ENCODE measurements at places on chromosomes 7 and 10.

GRCh38 chr10:101217044-101217425 is 12.2 kb downstream of the LBX1 start:
- no peak for DNase-seq

DNA sequence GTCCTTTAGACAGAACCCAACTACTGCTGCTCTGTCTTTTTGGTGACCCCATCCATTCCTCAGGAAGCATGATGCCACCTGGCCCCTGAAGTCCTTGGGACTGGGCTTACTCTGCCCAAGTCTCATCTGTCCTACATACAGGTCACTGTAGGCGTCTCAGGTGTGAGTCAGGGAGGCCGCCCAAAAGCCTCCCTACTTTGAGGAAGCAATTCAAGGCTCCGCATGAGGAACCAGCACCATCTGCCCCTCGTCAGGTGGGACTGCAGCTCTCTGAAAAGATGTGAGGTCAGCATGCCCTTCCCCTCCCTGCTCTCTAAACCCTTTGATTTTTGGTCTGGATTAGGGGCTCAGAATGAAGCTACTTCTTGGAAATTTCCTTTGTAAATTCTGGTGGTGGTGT is 354.8 kb downstream of the CXCL12 start:
- no peak for DNase-seq

- DNase-seq = peak; percentile 79
Measured at GRCh38 chr7:87218796-87219544, 562 bp downstream of the TMEM243 start.

DNA sequence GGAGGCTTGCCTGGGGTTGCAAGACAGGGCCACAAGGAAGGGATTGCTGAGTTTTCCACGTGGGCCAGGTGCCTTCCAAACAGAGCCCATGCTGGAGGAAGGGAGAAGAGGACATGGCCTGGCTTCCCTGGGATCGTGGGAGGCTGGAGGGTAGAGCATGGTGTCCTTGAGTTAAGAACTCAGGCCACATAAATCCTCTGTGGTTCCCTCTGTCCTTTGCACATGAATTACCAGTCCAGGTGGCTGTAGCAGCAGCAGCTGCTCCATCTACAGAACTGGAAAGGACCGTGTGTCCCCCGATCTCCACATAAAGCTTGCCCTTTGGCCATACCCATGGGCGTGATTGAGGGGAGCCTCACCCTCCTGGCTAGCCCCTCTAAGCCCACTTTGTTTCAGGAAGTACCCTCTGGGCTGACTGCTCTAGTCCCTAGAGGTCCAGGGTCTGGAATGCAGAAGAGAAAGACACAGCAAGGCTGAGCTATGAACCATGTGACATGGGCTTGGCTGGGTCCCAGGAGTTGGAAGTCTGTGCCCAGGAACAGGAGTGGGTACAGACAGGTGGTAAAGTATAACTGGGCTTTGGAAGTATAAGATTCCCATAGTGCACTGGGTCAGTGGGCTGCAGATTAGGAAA is 84.9 kb downstream of the C10orf105 start:
- no peak for DNase-seq

DNA sequence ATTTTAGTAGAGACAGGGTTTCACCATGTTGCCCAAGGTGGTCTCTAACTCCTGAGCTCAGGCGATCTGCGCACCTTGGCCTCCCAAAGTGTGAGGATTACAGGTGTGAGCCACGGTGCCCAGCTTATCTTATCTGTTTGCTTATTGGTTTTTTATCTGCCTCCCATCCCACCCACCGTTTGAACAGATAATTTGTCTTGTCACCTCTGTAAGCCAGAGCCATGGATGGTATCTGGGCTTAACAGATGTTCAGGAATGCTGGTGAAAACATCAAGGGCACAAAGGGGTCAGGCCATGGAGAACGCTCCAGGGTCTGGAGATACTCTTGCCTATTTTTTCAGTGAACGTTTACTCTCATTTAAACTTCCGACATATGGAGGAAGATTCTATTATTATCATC is 12.0 kb upstream of the NDST2 start:
- DNase-seq = no peak

Measured in GM03348 (cell line).